ENCODE measurements at places on chromosomes 4 and X.

- DNase-seq: no peak
These were observed 1049.8 kb upstream of the POU3F4 start for GRCh38 chrX:82458207-82458754.

- DNase-seq: no peak
These were observed 50.2 kb downstream of the ING2 start for GRCh38 chr4:183554878-183555585.

- no peak for DNase-seq
These were observed 295.3 kb downstream of the MID1IP1 start for GRCh38 chrX:39096599-39096998.

DNA sequence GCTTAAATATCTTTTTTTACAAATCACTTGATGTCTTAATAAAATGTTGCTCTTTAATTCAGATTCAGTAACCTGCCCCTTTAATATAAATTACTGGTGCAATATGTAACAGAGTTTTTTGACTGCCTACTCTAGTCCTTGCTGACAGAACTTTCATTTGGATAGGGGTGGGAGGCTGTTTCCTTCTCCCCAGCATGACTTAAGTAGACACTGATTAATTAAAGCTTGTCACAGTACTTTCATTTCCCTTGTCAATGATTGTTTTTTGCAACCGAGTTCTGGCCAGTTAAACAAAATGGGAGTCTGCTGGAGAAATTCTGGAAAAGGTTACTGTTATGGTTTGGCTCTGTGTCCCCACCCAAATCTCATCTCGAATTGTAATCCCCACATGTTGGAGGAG is 37.3 kb upstream of the BBS12 start:
- no peak for DNase-seq

DNA sequence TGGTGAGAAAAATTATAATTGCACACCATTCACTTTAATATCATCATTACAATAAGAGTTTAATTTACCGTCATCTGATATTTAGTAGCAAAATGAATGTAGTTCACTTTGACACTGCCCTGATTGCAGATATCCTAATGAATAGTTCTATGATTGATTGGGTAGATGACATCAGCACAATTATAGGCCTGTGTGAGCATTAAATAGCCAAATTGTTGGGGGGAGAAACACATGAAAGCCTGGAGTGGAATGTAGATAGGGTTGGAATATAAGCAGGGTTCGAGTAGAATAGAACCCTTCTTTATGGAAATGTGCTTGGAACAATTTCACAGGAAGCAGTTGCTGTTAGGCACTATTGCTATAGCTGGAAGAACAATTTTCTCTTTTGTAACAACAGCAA is 1526.2 kb downstream of the RPA4 start:
- DNase-seq: no peak

DNA sequence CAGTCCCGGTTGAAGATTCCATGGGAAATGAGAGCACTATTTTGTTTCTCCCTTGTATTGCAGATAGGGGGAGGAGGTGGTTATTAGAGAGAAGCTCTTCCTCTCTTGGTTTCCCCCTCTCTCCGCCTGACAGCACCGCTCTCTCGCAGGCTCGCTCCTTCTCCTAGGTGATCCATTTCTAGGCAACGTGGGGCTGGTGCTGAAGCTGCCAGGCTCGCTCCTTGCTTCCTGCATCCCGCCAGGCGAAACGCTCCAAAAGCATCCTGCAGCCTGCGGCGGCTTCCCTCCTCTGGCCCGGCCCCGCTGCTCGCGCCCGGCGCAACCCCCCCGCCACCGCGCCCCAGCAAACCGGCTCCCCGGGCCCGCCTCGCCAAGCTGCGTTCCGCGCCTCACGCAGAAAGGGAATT is at the start of gene GRID2:
Gene GRID2, plus strand, starts transcription at position 346 of the 407 bp plus-strand sequence.
- DNase-seq: no peak

DNA sequence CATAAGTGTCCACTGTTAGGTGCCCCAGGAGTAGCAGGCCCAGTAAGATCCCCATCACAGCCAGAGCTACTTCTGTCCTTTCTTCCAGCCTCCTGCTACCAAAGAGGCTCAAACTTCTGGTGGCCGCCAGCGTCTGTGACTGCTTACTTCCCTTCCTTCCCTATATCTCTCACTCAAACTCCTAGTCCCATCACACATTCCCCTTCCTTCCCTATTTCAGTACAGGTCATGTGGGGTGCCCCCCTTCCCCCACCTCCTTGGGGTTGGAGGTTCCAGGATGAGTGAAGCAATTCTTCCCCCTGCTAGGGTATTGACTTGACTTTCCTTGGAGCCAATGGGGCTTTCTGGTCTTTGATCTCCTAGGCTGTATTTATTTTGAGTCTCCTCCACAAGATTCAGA is at the start of gene VSIG4:
Gene VSIG4, minus strand, starts transcription at position 137 of the 400 bp plus-strand sequence. Its CDS starts 82 bp downstream, at position 55.
- DNase-seq: no peak

DNA sequence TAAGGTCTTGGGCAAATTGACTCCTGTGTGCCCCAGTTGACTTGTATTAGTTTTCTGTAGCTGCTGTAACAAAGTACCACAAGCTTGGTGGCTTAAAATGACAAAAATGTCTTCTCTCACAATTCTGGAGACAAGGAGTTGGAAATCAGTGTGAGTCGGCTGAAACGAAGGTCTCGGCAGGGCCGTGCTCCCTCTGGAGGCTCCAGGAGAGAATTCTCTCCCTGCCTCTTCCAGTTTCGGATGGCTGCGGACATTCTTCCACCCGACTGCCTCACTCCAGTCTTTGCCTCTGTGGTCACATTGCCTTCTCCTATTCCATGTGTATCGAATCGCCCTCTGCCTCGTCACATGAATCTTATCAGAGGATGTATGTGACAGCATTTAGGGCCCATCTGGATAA is 66.0 kb upstream of the PHOX2B start:
- DNase-seq: no peak

DNA sequence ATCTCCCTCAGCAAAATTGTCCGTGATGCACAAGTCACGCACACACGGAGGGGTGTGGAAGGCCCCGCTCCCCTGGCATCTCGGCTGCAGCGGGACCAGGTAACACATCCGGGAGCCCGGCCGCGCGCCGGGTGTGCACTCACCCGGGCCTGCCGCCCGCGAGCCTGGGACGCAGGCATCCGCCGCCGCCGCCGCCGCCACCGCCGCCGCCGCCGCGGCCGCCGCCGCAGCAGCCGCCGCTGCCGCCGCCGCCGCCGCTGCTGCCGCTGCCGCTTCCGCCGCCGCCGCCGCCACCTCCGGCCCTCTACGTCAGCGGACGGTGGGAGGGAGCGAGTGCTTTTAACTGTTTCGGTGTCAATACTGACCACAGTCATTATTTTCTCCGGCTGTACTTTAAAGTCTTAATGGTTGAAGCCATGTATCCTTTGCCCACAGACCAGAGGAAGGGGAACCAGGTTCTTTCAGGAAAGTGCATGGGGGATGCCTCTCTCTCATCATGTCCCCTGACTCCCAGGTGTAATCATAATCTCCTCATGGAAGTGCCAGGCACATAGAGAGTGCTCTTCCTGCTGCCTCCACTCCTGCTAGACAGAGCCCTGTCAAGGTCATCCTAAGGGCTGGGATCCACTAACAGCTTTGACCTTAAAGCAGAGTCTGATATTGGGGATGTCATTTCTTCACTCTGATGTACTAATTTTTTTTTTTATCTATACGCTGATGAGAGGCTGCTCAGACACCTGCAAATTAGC is 38.0 kb downstream of the MAGEE2 start:
- peak; percentile 18 for DNase-seq

GRCh38 chr4:114036426-114036825 is 57.0 kb upstream of the ARSJ start:
- no peak for DNase-seq

DNA sequence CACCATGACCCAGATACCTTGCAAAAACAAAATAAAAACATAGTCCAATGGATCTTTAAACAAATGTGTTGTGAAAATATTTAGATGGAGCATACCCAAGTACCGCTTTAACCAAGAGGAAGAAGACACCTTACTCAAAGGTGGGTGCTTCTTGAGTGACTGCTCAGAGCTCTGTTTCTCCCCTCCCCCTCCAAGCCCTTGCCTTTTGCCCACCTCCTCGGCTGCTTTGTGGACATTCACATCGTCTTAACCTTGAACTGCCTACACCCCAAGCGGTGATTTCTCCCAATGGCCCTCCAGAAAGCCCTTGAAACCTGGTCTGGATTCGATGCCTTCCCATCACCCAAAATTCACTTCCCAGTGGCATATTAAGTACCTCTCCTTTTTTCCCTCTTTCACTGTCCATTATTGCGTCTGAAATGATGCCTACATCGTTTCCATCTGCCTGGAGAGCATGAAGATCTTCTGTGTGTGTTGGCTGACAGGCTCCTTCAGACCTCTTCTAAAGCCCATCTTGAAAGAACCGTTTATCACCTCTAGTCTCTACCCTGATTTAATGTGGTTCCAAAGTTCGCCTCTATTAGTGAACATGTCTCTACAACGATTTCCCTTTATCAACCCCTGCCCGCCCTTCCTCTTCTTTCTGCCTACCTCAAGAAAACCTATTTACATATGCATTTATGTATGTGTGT is 968 bp downstream of the GPRIN3 start:
- DNase-seq: no peak

GRCh38 chr4:154076921-154077320 is 288.0 kb upstream of the SFRP2 start:
- DNase-seq: no peak

DNA sequence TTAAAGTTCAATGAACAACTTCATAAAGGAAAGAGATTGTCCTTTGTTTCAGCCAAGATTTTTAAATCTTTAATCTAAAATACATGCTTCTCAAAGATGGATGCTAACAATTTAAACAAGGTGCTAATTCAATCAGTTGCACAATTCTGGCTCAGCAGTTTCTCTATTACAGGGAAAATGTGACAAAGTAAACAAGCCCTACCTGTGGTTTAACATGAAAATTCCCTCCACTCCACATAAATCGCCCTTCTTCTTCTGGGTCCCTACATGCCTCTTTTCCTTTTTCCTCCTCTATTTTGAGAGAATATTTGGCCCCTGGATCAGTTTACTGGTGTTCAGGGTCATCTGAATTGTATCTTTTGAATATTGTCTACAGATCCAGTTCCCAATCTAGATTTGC is 80.6 kb downstream of the FRYL start:
- DNase-seq: no peak

DNA sequence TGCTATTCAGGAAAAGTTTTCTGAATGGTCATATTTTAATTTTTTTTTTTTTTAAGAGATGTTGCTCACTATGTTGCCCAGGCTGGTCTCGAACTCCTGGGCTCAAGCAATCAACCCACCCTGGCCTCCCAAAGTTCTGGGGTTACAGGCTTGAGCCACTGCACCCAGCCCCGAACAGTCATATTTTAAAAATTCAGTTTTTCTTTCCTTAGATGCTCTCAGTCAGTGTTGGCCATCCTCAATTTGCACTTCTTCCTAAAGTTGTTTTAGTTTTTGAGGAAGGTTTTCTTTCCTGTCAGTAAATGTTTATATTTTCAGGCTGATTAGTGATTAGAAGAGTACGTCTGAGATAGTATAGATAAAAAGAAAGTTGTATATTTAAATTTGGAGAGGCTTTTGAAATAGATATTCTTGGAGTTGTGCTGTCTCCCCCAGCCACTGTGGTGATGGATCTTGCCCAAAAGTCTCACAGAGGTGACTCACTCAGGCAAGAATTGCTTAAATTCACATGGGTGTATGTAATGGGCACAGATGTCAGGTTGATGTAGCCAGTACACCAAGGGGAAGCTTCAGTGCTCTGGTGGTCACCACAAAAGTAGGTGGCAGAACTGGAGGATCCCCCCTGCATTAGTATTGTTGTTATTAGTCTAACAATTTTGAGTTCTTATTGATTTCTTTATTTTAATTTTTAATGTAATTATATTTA is 72.2 kb upstream of the ELOVL6 start:
- no peak for DNase-seq

DNA sequence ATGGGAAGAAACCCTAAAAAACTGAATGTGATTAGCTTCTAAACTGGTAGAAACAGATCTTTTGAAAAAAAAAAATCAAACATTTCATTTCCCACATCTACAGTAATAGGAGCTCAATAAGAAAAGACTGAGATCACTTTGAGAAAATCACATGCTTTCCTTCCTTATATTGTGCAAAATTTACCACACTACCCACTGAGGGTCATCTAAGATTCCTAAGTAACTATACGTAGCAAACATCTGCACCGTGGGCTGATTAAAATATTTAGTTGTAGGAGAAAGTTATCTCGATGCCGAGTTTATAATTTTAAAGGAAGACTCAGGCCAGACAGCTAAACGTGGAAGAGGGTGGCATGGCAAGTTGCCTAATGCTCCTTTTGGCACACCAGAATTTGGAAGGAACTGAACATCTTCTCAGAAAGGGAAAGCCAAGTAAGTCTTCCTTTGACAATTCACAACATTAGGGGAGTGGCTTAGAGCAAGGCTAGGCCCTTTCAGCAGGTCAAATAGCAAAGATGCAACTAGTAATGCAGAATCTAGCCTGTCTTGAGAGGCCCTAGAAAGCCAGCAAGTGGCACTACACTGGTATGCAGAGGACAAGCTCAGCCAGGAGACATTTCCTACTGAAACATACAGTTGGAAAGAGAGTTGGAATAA is 128.0 kb downstream of the TMA16 start:
- no peak for DNase-seq

DNA sequence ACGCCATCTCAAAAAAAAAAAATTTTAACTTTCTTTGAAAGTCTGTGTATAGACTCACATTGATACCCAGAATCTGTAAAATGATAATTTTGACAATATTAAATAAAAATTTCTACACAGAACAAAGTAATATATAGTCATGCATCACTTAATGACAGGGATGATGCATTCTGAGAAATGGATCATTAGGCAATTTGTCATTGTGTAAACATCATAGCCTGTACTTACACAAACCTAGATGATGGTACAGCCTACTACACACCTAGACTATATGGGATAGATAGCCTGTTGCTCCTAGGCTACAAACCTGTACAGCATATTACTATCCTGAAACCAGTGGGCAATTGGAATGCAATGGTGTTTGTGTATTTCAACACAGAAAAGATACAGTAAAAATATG is 107.7 kb downstream of the BLTP1 start:
- no peak for DNase-seq

- no peak for DNase-seq
These were observed 139.2 kb downstream of the PCDH18 start for GRCh38 chr4:137393044-137393443.

DNA sequence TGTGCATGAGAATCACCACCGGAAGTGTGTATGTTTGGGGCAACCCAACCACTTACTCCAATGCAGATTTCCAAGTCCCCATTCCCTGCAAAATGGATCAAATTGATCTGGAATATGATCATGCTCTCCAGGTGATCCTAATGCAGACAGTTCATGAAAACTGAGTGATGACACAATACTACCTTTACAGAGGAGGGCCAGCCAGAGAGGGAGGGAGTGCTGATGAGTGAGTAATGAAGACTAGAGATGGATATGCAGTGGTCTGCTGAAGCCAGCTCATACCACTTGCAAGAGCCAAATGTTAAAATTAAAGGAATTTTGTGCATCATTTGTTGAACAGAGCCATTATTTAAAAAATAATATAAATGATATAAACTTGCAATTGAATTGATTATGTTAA is 10.2 kb upstream of the CPE start:
- DNase-seq: no peak
